ENCODE measurements at places on chromosomes 4 and X. TPM values are rescaled to one million over a fixed set of nuclear protein-coding genes. Genes with fewer than 3 reads are reported as not detected.

NEIL3 gene
- 0.32 TPM for total RNA-seq

AFM gene
- not detected for total RNA-seq

AKAP4 gene
- not detected for total RNA-seq

NAA11 gene
- total RNA-seq: not detected

CLCN4 gene
- 3.7 TPM for total RNA-seq

REELD1 gene
- total RNA-seq: 0.73 TPM

SSX1 gene
- total RNA-seq: not detected

CENPVL1 gene
- total RNA-seq: not detected

FGF16 gene
- total RNA-seq: not detected

NEXMIF gene
- total RNA-seq: 1.8 TPM

NSG1 gene
- total RNA-seq: 6.2 TPM

SPACA5 gene
- not detected for total RNA-seq

JAKMIP1 gene
- total RNA-seq: 0.88 TPM

NOP14 gene
- total RNA-seq: 21.2 TPM

SULT1B1 gene
- 0.88 TPM for total RNA-seq

TLR6 gene
- total RNA-seq: 5.2 TPM

All from breast epithelium (tissue), 4 donors.